ENCODE measurements at places on chromosomes 4 and X. TPM values are rescaled to one million over a fixed set of nuclear protein-coding genes. Genes with fewer than 3 reads are reported as not detected.
A peak's percentile ranks its signal among the peaks of the same experiment; 100 is the strongest.

- H3K4me3 ChIP-seq = no peak overlapping the region
- H3K4me1 ChIP-seq = no peaks in the 10 kb centered on the region
- H3K36me3 ChIP-seq = no peaks in the 10 kb centered on the region
- H3K27ac ChIP-seq = no peak overlapping the region
- no peaks in the 10 kb centered on the region for H3K27me3 ChIP-seq
Measured at GRCh38 chr4:25441519-25442117, 64.6 kb downstream of the ANAPC4 start.

GRCh38 chrX:154727871-154728270 lies 23.0 kb downstream of the GAB3 start:
- H3K4me3 ChIP-seq = no peak overlapping the region
- peak overlapping the region; percentile 35 for H3K27ac ChIP-seq
- peak; percentile 72 for DNase-seq
- no peaks in the 10 kb centered on the region for H3K27me3 ChIP-seq
- peaks cover 59% of the 10 kb centered on the region for H3K4me1 ChIP-seq

DNA sequence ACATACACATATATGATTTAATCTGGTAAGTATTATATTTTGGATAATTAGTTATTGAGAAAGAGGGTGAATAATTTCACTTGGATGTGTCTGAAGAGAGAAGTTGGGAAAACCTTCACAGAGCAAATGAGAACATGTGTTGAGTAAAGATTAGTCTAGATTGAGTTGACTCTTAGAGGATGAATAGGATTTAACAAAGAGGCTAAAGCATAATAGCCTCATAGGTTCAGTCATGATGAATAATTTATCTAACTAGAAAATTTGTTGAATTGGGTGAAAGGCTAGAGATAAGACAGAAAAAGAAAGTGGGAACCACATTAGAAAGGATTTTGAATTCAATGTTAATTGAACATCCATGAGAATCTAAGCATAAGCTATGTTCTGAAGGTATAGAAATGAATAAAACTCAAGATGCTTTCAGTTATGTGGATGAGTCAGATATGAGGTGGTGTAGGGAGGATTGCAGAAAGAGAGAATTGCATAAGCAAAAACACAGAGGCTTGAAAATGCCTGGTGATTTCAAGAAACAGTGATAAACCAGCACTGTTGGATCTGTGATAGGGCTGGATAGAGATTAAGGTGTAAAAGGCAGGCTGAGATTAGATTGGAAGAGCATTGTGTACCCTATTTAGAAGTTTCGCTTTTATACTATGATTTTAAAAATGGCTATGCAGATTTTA lies 207.6 kb upstream of the NR3C2 start:
- H3K4me1 ChIP-seq = no peaks in the 10 kb centered on the region
- H3K36me3 ChIP-seq = no peaks in the 10 kb centered on the region
- no peaks in the 10 kb centered on the region for H3K27me3 ChIP-seq
- DNase-seq = no peak
- no peak overlapping the region for H3K4me3 ChIP-seq
- no peak overlapping the region for H3K27ac ChIP-seq

DNA sequence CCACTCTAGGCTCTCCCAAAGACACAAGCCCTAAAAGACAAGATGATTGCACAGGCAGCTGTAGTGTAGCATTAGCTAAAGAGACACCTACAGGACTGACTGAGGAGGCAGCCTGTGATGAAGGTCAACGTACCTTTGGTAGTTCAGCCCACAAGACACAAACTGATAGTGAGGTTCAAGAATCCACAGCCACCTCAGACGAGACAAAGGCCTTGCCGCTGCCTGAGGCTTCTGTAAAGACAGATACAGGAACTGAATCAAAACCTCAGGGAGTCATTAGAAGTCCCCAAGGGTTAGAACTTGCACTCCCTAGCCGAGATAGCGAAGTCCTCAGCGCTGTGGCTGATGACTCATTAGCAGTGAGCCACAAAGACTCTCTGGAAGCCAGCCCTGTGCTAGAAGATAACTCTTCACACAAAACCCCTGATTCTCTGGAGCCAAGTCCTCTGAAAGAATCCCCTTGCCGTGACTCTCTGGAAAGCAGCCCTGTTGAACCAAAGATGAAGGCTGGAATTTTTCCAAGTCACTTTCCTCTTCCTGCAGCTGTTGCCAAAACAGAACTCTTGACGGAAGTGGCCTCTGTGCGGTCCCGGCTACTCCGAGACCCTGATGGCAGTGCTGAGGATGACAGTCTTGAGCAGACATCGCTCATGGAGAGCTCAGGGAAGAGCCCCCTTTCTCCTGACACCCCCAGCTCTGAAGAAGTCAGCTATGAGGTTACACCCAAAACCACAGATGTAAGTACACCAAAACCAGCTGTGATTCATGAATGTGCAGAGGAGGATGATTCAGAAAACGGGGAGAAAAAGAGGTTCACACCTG lies 306.3 kb downstream of the ANK2 start:
- peak overlapping the region; percentile 18 for H3K4me3 ChIP-seq
- peaks cover 12% of the 10 kb centered on the region for H3K36me3 ChIP-seq
- DNase-seq = peak; percentile 40
- H3K27ac ChIP-seq = no peak overlapping the region

- no peak overlapping the region for H3K4me3 ChIP-seq
- no peaks in the 10 kb centered on the region for H3K36me3 ChIP-seq
- no peak for DNase-seq
Measured at GRCh38 chrX:110703641-110704040, 92.0 kb downstream of the CHRDL1 start.

DNA sequence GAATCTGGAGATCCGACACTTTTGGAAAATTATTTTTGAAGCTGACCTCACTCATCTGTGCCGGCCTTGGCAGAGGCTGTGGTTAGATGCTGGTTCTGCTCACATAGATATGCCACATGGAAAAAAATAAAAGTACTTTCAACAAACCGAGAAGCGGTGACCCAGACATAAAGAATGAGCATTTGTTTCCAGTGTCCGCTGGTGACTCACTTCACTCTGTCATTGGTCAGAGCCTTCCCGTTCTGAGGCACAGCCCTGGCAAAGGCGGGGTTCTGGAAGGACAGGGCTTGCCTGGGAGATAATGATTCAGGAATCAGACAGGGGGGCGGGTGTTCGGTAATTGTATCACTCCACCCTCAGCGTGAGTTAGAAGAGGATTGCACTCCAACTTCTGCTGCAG lies 172.4 kb upstream of the MXRA5 start:
- no peaks in the 10 kb centered on the region for H3K36me3 ChIP-seq
- no peak overlapping the region for H3K4me3 ChIP-seq
- no peak overlapping the region for H3K27ac ChIP-seq
- peak; percentile 35 for DNase-seq
- H3K27me3 ChIP-seq = no peaks in the 10 kb centered on the region
- H3K4me1 ChIP-seq = no peaks in the 10 kb centered on the region

DNA sequence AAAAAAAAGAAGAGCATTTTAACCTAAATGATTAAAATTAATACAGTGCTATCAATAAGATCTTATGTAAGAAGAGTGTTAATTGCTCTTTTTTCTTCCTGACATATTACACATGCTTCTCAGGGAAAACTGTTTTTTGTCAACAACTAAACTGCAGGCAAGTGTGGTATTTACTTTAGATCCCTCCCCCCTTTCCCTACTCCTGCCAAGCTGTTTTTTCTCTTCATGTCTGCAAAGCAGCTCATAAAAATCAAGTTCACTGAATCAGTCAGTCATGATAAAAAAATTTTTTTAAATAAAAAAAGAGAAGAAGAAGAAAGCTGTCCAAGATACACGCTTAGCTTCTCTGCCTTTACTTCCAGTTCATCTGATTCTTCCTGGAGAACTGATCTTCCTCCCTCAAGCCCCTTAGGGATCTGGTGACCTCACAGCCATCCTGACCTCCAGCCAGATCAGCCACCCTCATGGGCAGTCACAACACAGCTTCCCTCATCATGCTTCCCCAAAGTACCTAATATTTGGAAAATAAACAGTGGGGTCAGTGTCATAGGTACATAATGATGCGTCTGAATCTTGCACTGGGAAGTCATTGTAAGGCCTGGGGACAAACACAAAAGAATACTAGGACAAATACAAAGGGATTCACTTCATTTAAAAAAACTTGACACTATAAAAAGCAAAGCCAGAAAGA lies 87.0 kb downstream of the ZNF827 start:
- peaks cover 4% of the 10 kb centered on the region for H3K36me3 ChIP-seq
- peak overlapping the region; percentile 42 for H3K27ac ChIP-seq
- H3K27me3 ChIP-seq = no peaks in the 10 kb centered on the region
- DNase-seq = no peak

DNA sequence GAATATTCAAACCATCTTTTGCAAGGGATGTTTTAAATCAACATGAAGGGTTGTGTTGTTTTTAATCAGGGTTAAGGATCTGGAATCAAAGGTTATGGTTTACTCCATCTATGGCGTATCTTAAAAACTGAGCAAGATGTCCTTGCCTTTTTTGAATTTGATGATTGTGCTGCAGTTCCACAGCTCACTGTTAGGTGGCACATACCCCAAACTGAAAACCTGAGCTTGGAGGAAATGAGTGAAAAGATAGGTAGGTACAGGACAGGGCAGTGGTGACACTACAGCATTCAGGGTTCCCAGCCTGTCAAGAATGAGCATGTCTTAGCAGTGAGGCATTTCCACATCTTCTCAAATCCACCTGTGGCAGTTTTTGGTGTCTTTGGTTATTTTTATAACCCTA lies 13.1 kb upstream of the EOLA1 start:
- no peak for DNase-seq
- H3K4me3 ChIP-seq = no peak overlapping the region
- no peaks in the 10 kb centered on the region for H3K4me1 ChIP-seq
- no peaks in the 10 kb centered on the region for H3K27me3 ChIP-seq

DNA sequence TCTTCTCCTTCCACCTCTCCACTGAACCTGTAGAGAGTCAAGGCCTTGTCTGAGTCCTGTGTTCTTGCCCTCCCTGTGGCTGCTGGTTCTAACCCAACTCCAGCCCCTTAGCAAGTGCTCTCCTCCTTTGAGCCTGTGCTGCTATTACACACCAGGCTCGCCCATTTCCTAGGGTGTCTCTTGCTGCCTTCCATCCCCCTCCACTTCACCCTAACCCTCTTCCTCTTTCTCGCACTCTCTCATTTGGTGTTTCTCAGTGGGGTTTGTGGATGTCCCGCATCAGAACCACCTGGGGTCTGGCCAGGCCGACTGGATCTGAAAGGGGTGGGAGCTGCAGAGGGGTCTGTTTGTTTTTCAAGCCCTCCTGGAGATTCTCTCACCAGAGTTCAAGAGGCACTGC lies 156.7 kb downstream of the SPRY1 start:
- H3K4me3 ChIP-seq = no peak overlapping the region
- H3K27ac ChIP-seq = no peak overlapping the region
- H3K4me1 ChIP-seq = peaks cover 29% of the 10 kb centered on the region
- DNase-seq = no peak
- H3K27me3 ChIP-seq = no peaks in the 10 kb centered on the region

GRCh38 chrX:10549280-10549679 lies 71.1 kb downstream of the MID1 start:
- no peaks in the 10 kb centered on the region for H3K27me3 ChIP-seq
- H3K36me3 ChIP-seq = no peaks in the 10 kb centered on the region
- no peak overlapping the region for H3K4me3 ChIP-seq
- no peaks in the 10 kb centered on the region for H3K4me1 ChIP-seq
- DNase-seq = no peak
- H3K27ac ChIP-seq = no peak overlapping the region

GRCh38 chrX:98956014-98956413 lies 1454.1 kb downstream of the PCDH19 start:
- DNase-seq = no peak
- H3K27me3 ChIP-seq = no peaks in the 10 kb centered on the region

DNA sequence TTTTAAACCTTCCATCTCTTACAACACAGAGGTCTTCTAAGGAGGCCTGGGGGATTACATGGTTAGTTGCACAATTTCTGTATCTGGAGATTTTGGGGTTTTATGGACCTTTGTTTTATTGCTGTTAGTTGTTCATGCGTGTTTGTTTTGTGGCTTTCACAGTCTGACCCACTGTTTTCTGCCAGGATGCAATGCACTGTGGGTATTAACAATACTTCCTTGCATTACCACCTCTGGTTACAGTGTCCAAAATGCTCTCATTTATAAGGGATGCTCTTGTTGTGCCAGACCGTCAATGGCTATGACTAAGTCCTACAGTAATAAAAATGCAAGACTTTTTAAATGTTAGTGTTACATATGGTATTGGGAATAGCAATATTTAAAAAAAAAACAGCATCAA lies 730.2 kb downstream of the KCTD8 start:
- H3K4me3 ChIP-seq = no peak overlapping the region
- H3K27me3 ChIP-seq = no peaks in the 10 kb centered on the region
- no peak overlapping the region for H3K27ac ChIP-seq
- DNase-seq = no peak
- no peaks in the 10 kb centered on the region for H3K36me3 ChIP-seq
- H3K4me1 ChIP-seq = no peaks in the 10 kb centered on the region

GRCh38 chrX:109172091-109172602 lies 309.7 kb downstream of the GUCY2F start:
- no peaks in the 10 kb centered on the region for H3K27me3 ChIP-seq
- H3K4me3 ChIP-seq = no peak overlapping the region
- no peaks in the 10 kb centered on the region for H3K4me1 ChIP-seq

DNA sequence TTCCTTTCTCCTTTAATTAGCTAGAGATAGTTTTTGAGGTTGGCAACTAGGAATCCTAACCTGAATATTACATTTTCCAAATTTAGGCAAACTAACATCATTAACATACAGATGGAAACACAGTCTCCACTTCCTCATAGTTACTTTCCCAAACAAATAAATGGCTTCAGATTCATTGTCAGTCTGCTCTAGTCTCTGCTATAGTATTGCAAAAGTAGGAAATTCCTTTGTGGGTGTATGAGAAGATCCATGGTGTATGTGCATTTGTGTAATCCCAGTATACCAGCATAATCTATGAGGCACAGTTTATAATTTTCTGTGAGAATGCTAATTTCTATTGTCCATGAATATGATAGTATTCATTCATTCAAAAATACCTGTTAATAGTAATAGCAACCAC lies 3.0 kb upstream of the NDP start:
- H3K4me3 ChIP-seq = no peak overlapping the region
- no peaks in the 10 kb centered on the region for H3K36me3 ChIP-seq
- DNase-seq = no peak

DNA sequence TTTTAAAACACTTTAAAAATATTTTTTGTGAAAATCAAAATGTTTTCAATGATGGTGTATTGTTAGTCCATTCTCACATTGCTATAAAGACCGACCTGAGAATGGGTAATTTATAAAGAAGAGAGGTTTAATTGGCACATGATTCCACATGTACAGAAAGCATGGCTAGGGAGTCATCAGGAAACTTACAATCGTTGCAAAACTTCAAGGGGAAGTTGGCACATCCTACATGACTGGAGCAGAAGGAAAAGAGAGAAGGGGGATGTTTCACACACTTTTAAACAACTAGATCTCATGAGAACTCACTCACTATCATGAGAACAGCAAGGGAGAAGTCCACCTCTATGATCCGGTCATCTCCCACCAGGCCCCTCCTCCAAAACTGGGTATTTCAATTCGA lies 110.7 kb downstream of the TMEM47 start:
- H3K27ac ChIP-seq = no peak overlapping the region
- H3K27me3 ChIP-seq = no peaks in the 10 kb centered on the region
- no peak overlapping the region for H3K4me3 ChIP-seq
- no peaks in the 10 kb centered on the region for H3K4me1 ChIP-seq
- H3K36me3 ChIP-seq = no peaks in the 10 kb centered on the region

Gene XAGE1A
- total RNA-seq = not detected

Gene N4BP2
- 3.0 TPM for total RNA-seq

Gene SPON2
- total RNA-seq = 25.5 TPM

Gene SSX4B
- total RNA-seq = not detected
